Stimulated activated CD8-positive, alpha-beta memory T cell treated with anti-CD3 and anti-CD28 coated beads, Interleukin-7, amount 100 ng/mL, for 24 hours (primary cell): ENCODE measurements at places on chromosomes 6 and 20.

DNA sequence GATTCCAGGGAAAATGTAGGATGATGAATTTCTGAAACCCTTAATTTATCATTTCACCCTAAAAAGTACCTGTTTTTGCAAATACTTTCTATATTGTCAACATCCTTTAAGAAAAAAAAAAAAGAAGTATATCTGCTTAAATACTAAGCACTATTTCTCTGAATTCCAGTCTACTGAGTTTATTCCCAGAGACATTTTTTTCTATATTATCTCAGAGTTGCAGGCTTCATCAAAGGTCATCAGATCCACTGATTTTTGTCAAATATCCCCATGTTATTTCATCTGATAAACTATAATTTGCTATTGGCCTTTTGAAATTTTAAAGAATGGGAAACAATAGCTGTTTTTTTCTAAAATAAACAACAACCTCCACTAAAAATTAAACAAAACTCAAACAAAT, 357.6 kb upstream of the ID4 start:
- no peak for DNase-seq

- peak; percentile 48 for DNase-seq
Observed at GRCh38 chr6:27251112-27251605, 3.7 kb downstream of the PRSS16 start.

- no peak for DNase-seq
Observed at GRCh38 chr20:43375591-43375990, 82.1 kb upstream of the SRSF6 start.

GRCh38 chr20:59850018-59850641, 83.3 kb downstream of the SYCP2 start:
- no peak for DNase-seq

- DNase-seq, result no peak
Observed at GRCh38 chr6:35166116-35166515, 25.0 kb upstream of the TCP11 start.

- DNase-seq, result no peak
Observed at GRCh38 chr6:20511852-20512251, 22.4 kb upstream of the CDKAL1 start.

GRCh38 chr6:150932996-150933395, 67.5 kb downstream of the MTHFD1L start:
- no peak for DNase-seq

DNA sequence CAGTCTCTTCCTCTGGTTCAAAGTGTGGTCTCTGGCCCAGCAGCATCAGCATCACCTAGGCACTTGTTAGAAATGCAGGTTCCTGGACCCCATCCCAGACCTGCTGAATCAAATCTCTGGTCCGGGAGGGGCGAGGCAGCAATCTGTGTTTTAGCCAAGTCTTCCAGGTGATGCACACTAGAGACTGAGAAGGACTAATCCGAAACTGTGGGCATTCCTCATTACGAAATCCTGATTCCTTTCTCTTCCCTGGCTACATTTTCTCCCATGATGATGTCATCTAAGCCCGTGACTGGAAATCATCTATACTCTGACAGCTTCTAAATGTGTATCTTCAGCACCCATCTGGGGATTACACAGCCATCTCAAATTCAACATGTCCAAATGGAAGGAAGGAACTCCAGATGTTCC, 39.7 kb upstream of the PRND start:
- DNase-seq, result no peak

GRCh38 chr20:31837896-31838397, 7.5 kb downstream of the FOXS1 start:
- no peak for DNase-seq

DNA sequence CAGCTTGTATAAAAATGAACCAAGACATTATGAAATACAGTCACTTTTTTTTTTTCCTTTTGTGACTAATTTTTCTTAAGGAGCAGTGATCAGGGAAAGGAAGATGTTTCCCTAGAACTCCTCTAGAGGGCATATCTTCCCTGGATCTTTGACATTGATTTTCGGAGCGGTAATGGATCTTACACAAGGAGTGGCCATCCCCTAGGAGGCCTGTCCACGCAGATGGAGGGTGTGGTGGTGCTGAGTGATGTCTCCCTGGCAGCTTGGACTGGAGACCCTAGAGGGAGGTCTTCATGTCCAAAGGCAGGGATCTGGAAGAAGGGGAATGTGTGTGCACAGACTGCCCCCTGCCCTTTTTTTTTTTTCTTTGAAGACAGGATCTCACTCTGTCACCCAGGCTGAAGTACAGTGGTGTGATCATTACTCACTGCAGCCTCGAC, 7.0 kb upstream of the KIFC1 start:
- no peak for DNase-seq

DNA sequence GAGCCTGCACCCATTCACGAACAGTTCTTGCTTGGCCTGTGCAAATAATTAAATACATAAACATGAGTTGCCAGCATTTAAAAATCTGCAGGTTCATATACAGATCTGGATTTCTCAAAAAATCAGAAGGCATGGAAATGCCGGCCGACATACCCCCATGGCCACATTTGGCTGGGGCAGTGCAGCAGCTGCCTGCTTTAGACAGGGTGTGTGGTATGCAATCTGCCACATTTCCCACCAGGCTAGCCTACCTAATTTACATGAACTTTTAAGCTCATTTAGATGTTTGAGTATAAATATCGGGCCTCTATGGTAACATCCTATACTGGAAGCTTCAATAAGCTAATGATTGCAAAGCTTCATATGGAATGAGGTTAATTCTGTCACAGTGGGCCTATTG, 31.5 kb downstream of the PLCB1 start:
- no peak for DNase-seq

DNA sequence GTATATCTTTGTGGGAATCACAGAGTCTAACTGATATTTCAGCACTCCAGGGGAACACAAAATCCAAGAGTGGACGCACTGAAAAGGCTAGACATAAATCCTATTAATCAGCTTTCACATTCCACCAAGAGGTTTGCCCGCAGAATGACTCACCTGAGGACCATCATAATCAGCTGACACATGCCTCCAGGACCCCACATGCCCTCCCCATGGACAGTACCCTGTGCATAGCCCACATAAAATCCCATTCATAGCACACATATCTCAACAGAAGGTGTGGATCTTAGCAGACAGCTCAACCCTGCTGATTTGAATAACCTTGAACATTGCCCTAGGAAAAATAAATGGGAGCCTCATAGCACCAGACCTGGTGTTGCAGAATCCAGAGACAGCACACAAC, 246.8 kb upstream of the TENT5A start:
- DNase-seq, result no peak

DNA sequence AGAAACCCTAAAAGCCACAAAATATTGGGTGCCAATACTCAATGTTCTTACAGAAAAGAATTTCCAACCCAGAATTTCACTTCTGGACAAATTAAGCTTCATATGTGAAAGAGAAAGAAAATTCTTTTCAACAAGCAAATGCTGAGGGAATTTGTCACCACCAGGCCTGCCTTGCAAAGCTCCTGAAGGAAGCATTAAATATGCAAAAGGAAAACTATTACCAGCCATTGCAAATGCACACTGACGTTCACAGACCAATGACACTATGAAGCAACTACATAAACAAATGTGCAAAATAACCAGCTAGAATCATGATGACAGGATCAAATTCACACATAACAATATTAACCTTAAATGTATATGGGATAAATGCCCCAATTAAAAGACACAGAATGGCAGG, 187.9 kb upstream of the BTBD3 start:
- DNase-seq, result no peak

DNA sequence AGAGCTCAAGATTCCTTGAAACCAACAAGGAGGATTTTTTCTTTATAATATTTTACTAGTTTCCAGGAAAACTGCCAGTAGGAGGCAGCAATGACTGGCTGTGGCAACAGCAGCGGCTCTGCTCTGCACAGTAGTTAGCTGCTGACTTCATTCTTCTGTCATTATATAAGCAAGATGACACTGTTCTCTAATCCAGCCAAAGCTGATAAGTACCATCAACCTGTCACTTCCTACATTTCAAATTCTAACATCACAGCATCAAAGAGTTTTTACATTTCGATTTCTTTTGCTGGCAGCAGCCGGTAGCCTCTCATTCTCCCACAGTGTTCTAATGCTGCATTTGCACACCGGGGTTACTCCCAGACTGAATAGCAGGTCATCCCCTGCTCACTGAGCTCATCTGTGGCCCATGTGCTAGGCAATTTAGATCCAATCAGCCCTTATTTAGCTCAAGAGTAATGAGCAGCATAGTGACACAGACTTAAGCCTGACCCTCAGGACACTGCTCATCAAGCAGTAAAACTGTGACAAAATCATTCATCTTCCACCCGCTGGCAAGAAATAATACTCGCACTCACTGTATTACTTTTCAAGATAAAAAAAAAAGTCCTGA, 67.8 kb downstream of the MMS22L start:
- no peak for DNase-seq

- DNase-seq, result no peak
Observed at GRCh38 chr6:48027704-48028435, 83.1 kb downstream of the PTCHD4 start.

DNA sequence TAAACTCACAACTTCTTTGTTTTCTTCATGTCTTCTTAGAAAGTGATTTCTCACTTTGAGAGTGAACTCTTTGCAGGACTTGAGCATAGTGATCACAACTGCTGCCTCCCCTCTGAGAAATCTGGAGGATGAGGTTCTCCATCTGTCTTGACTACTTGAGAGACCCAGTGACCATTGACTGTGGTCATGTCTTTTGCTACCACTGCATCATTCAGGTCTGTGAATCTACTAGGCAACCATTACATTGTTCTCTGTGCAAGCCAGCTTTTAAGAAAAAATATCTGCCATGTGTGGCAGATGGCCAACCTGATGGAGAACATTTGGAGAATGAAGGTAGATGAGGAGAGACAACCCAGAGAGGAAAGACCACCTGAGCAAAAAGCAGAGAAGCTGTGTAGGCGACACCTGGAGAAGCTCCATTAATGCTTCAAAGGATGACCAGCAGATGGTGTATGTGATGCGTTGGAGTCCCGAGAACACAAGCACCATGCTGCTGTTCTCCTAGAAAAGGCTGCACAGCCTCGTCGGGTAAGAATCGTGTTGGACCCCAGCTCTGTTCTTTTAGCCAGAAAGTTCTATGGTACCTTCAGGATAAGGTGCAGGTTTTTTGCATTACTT, 25.1 kb upstream of the TRIM26 start:
- no peak for DNase-seq

DNA sequence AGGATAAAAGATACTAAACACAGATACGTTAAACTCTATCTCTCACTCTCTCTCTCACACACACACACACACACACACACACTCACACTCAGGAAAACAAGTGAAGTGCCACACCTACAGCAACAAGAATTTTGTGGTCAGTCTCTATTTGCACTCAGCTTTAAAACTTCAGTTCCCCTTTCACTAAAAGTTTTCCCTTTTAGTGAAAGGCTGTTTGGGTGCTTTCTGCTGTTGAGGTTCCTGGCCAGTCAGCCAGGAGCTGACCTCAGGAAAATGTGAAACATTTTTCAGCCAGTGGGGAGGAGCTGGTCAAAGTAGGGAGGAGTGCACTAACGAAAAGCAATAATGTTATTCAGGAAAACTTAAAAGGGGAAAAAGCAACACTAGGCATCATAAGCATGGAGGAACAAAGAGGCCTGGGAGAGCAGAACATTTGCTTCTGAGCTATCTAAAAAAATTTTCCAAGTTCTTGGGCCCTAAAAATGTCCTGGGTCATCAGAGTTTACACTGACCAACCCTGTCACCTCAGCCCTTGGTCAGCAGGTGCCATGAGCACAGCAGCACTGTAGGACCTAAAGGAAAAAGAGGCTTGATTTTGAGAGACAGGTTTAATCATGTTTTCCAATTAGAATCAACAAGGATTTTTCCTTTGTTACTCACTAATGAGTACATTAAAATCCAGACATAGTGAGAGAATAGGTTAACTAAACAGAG, 30.7 kb upstream of the NT5E start:
- DNase-seq, result no peak

GRCh38 chr6:7311176-7311575, 1.8 kb downstream of the SSR1 start:
- no peak for DNase-seq

DNA sequence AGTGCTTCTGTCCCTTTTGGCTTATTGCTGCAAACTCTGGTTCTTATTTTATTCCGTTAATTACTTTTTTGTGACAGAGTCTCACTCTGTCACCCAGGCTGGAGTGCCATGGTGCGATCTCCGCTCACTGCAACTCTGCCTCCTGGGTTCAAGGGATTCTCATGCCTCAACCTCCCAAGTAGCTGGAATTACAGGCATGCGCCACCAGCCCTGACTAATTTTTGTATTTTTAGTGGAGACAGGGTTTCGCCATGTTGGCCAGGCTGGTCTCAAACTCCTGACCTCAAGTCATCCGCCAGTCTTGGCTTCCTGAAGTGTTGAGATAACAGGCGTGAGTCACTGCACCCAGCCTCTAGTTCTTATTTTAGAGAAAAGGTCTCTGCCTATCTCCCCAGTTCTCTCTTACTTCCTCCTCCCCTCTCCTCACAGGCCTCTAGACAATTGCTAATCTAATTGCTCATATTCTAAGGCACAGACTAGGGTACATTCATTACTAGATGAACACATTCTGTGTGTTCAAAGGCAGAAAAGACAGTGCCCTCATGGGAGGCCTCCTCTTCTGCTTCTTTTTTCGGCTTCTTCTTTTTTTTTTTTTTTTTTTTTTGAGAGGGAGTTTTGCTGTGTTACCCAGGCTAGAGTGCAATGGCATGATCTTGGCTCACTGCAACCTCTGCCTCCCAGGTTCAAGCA, 27.0 kb downstream of the EDEM2 start:
- no peak for DNase-seq

- no peak for DNase-seq
Observed at GRCh38 chr6:24543683-24544082, 48.9 kb downstream of the ALDH5A1 start.

- DNase-seq, result no peak
Observed at GRCh38 chr6:132734694-132735236, 20.9 kb upstream of the VNN1 start.

GRCh38 chr20:32891491-32891890, 32.8 kb downstream of the EFCAB8 start:
- no peak for DNase-seq

- no peak for DNase-seq
Observed at GRCh38 chr6:11132194-11132888, 20.8 kb upstream of the ERVFRD-1 start.

GRCh38 chr20:2701671-2702081, 9.1 kb downstream of the EBF4 start:
- DNase-seq, result no peak

DNA sequence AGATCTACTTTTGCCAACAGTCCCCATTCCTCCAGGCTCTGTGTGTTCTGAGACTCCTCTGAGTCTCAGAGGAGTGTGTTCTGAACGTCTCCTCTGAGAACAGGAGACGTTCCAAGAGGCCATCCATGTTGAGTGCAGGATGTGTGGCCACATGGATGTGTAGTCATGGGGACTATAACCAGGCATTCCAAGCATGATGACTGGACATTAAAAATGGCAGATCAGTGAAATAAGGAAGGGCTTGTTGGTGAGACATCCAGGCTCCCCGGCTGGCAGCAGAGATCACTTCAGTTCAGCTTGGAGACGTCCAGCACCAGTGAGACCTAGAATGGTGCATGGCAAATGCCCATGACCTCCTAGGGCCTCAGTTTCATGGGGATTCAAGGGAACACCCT, 34.3 kb upstream of the POU5F1 start:
- DNase-seq, result no peak
